Activated T-helper 2 cell treated with anti-CD3 and anti-CD28 coated beads, Interferon-gamma antibody, Interleukin-2, Interleukin-4, amounts not matched to agents 10 μg/mL and 5 μg/mL and 100 μg/mL, durations not matched to agents 14 hours and 24 hours and 36 hours (primary cell): ENCODE measurements at places on chromosomes 6 and 20.

DNA sequence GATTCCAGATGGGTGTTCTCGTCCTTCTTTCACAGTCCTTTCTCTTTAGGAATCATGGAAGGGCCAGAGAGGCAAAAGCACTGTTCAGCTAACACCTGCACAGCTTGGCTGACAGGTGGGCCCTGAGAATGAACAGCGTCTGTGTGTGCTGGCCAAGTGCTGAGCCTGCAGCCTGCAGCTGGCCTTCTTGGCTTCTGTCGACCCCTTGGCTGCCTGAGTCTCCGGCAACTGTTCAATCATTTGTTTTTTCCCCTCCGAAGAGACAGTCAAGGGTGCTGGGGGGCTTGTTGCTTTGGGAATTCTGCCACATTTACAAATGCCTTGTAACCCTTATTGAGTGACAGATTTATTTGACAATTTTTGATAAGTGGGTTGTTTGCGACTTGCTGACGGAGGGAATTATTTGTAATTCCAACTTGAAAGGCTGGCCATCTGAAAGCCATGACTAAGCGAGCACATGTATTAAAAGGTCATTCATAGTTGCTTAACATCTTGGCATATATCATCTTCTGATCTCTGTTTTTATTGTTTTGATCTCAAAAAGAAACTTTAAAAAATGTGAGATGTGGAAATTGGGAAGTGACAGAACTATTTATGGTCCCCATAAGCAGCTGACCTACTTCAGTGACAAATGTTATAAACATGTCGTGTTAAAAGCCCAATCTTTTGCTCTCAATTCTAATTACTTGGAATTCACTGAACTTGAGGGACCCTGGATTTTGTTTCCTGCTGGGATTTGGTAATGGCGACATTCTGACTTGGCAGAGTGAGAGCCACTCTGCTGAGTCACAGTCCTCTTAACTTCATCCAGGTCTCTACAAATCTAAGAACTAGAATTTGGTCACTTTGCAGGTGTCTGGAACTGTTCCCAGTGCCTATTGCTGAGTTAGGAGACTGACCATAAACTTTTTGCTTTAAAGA is 41.9 kb upstream of the FERMT1 start:
- DNase-seq: no peak

- no peak for DNase-seq
Observed at GRCh38 chr6:63352544-63353285, 32.9 kb upstream of the LGSN start.

DNA sequence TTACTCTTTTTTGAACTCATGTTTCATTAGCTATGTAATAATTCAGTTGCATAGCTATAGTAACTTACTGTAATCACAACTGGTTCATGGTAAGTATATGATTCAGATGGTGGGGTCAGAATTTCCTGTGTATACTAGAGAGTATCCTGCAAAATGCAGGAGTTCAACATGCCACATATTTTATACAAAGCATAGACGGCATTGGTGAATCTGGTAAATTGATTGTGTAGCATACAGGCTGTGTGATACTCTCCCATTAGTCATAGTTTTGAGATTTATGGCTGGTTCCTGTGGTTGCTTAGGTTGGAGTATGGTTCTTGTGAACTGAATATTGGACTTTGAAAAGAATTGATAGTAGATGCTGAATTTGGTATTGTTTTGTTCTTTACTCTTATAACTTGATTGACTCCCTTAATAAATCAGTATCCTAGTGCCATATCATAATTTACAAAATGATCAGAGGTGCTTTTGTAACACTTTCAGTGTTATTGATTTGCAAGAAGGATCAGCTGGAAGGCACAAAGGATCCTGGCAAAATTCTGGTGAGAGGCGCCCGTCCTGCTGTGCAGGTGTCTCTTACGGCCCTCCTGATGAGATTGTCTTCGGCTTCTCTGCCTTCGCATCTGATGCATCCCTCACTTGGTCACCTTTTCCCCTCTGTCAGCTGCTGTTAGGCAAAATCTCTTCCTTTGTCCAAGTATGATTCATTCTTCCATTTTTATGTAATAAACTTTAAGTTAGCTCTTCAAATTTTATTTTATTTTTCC is 22.6 kb downstream of the SNX9 start:
- DNase-seq: no peak

- DNase-seq: no peak
Observed at GRCh38 chr6:14226051-14226660, 108.6 kb downstream of the CD83 start.

DNA sequence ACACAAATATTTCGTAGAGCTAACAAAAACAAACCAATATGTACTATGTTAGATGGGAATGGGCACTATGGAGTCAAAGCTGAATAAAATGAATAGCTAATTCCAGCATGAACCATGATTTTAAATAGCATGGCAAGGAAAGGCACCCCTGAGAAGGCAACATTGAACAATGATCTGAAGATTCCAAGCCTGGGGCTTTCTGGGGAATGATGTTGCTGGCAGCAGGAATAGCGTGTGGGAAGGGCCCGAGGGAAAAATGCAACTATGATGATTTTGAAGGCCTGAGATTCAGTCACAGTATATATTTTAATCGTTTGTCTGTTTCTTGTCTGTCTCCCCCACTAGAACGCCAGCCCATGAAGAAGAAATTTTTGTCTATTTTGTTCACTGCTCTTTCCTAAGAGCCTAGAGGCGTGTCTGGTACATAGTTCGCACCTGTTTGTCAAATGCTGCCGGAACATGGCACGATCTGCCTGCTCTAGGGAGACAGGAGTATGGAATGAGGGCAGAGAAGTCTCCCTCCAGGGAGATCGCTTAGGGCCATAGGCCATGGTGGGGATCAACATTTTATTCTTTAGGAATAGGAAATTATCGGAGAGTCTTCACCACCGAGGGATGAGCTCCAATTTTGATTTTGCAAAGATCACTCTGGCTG is 84.8 kb upstream of the EYA2 start:
- DNase-seq: no peak

GRCh38 chr6:82584194-82584695 is 220.6 kb downstream of the TPBG start:
- no peak for DNase-seq

DNA sequence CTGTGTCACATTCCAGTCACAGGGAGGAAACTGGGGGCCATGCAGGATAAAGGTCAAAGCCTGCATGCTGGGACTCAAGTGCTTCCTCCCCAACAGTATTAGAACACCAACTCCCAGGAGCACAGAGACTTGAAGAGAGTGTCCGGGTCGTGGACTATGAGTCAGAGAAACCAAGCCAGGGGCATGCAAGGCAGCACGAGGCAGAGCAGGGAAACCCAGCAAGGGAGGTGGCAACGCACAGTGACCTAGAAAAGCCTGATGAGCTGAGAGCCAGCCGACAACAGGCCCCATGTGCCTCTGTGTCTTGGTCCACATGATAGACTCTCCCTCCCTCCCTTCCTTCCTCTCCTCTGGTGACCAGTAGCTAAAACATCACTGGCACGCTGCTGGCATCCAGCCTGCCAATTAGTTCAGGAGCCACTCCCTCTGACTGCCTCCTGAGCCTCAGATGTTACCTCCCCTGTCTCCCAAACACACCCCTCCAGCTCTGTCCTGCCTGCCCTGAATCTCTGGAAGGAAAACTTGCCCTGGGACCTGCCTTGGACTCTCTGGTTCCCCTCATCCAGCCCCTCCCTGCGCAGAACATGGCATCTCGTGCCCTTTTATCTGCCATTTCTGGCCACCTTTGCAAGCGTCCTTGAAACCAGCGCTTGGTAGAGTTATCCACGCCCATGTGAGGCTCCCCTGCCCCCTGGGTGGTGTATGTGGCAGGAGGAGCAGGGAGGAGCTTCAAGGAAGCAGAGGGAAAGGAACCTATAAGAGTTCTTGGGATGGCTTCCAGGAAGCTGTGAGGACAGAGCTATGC is 16.2 kb upstream of the RNF39 start:
- no peak for DNase-seq

- no peak for DNase-seq
Observed at GRCh38 chr6:1463751-1464426, 74.5 kb downstream of the FOXF2 start.

GRCh38 chr6:125596020-125596419 is 153.4 kb upstream of the HEY2 start:
- DNase-seq: no peak

DNA sequence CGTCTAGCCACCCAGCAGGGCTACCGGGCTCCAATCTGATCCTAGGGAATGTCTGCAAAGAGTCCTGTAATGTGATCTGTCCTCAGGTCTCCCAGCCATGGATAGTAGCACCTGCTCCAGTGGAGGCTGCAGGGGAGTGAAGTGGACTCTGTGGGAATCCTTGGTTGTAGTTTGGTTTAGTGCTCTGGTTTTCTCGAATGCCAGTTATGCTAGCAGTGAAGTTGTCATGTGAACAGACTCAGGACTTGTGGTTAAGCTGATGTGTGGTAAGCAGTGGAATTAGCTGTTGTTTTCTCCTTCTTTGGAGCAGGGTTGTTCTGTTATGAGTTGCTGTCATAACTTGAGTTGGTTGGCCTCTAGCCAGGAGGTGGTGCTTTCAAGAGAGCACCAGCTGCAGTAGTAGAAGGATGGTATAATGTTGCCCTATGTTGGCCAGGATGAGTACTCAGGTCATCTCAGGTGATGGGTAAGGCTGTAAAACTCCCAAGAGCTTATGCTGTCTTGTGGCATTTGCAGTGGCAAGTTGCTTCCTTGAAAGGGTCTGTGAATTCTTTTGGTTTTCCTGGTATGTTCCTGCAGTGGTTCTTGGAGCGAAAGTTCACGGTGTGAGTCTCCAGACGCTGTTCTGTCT is 390.2 kb downstream of the UTRN start:
- peak; percentile 27 for DNase-seq

GRCh38 chr20:8447262-8448120 is 315.4 kb downstream of the PLCB1 start:
- no peak for DNase-seq

- no peak for DNase-seq
Observed at GRCh38 chr20:52438326-52438963, 246.9 kb upstream of the ZFP64 start.

- no peak for DNase-seq
Observed at GRCh38 chr6:39681674-39682121, 43.5 kb downstream of the KIF6 start.

DNA sequence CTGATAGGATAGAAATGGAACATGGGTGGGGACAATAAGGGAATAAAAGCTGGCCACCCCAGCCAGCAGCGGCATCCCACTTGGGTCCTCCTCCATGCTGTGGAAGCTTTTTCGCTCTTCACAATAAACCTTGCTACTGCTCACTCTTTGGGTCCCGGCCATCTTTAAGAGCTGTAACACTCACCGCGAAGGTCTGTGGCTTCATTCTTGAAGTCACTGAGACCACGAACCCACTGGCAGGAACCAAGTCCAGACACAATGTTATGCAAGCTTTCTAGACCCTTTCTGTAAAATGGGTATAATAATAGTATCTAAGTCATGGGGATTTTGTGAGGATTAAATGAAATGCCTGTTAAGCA is 48.9 kb upstream of the EZR start:
- no peak for DNase-seq

DNA sequence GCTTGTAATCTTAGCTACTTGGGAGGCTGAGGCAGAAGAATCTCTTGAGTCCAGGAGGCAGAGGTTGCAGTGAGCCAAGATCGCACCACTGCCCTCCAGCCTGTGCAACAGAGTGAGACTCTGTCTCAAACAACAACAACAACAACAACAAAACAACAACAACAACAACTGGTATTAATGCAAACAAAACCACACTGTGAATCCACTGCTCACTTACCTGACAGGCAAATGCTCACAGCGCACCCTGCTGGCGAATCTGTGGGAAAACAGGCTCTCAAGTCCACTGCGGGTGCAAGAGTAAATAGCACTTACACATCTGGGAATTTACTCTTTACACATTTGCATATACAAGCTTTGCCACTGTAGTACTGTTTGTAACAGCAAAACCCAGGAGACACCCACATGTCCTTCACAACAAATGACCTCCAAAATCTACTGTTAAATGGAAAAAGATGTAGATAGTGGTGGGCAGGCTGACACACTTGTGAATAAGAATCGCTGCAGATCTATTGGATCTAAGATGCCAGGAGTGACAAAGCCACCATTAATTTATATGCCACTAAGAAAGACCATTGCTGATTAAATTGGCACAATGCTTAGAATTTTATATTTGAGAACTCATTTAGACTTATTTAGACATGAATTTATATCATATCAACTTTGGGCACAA is 29.3 kb downstream of the NSFL1C start:
- DNase-seq: peak; percentile 69

DNA sequence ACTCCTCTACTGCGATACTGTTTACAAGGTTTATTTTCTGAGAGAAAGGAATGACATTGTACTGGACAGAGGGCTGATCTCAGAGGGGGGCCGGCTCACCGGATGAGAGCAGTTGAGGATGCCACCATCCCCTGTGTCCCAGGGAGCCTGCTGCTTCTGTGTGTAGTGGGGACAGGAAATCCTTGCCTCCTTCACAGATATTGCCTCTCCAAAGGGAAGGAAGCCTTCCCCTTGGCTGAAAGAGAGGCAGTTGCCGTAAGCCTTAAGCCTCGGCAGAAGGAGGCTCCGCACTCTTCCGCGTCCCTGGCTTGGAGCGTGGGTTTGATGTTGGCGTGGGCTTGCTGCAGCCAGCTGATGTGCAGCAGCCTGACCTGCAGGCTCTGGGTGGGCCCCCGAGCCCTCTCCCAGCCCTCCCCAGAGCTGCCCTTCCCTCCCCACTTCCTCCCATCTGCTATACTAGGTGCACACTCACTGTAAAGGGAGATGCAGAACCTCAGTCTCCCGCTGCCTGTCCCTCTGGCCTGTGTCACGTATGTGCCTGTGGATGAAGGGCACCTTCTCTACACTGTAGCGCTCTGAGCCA is 45.7 kb upstream of the RPS6KA2 start:
- DNase-seq: no peak

GRCh38 chr6:39079197-39080125 is 30.9 kb downstream of the GLP1R start:
- DNase-seq: no peak

DNA sequence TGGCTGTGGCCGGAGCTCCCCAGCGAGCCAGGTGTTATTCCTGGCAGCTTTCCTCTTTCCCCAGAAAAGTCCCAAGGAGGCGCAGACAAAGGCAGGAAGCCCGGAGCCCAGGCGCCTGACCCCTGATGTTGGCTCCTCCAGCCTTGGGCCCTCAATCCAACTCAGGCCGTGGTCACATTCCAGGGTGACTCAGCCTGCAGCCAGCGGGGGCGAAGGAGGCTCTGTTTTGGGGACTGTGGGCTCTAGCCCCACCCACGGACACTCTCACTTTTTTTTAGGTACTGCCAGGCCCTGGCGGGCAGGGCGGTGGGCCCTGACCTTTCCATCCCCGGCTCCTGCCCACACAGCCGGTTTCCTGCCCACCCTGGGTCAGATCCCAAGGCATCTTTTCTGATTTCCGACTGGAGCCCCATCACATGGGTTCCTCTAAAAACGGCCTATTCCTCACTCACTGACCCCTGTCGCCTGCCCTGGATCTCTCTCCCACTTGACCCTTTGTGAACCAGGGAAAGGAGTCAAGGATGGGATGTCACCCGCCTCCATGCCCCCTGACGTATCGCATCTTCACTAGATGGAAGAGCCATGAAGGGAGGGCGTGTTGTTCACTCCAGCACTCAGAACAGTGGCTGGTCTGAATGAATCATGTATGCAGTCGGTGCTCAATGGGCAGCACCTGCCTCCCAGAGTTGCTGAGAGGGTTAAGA is 5.5 kb downstream of the PTGIS start:
- no peak for DNase-seq
